ENCODE measurements at places on chromosomes 13 and 19.
A peak's percentile ranks its signal among the peaks of the same experiment; 100 is the strongest.

DNA sequence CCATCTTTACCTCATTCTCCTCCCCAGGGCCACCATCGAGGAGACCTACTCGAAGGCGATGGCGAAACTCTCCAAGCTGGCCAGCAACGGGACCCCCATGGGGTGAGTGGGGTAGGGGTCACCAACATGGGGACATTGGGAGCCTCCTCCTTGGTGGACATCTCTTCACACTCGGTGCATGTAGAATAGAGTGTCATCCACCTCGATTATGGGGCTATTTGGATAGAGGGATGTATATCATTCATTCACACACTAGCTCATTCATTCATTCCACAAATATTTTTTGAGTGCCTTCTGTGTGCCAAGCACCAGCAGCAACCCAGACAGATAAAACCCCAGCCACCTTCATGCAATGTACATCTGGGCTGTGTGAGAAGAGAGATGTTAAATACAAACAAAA is 13.1 kb downstream of the FCHO1 start:
- no peak for DNase-seq

DNA sequence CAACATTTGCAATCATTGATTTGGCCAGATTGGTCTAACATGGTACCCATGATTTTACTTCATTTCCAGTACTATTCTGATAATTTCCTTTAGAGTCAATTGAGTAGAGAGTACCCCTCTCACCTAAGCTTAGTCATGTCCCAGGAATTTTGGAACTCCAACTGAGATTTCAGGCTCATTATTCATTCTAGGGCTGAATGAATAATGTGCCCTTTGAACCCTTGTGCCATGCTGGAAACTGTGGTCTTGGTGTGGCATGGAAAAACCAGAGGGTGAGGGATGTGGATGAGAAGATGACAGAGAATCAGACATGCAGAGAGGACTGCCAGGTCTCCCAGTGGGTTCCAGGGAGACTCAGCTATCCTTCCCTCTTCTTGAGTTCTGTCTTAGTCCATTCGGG is 30.2 kb downstream of the ITM2B start:
- no peak for DNase-seq

- DNase-seq, result no peak
These were observed 18.8 kb downstream of the HPN start for GRCh38 chr19:35060160-35060855.

- DNase-seq, result no peak
These were observed 7.8 kb downstream of the ZNF350 start for GRCh38 chr19:51978882-51979281.

DNA sequence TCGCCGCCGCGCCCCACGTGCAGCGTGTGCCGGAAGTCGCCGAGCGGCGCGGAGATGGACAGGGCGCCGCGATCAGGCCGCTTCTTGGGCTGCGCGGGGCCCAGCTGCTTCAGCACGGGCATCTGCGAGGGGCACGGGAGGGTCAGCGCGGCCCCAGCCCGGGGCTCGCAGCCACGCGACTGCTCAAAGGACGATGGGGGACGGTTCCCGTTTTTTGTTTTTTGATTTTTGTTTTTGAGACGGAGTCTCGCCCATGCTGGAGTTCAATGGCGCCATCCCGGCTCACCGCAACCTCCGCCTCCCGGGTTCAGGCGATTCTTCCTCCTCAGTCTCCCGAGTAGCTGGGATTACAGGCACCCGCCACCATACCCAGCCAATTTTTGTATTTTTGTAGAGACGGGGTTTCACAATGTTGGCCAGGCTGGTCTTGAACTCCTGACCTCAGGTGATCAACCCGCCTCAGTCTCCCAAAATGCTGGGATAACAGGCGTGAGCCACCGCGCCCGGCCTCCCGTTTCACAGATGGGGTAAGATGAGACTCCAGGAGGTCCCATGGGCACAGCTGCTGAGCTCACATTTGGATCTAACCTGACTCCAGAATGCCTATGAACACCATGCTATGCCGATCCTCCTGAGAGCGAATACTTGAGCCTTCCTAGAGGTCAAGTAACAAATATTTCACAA is 2.0 kb upstream of the LENG9 start:
- no peak for DNase-seq

DNA sequence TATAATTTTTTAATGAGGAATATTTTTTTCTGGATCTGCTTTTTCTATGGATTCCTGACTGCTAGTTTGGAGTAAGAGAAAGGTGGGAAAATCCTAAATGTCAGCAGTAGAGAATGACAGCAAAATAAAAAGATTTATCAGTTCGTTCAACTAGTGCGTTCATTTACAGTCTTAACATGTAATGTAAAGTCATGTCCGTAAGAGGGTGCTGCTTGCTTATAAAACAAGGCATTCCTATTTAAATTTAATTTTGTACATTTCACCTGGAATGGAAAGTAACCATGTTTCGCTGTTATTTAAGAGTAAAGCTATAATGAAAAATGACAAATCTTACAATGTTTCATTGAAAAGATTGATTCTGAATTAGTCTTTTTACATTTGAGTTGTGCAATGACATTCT is 76.6 kb downstream of the ZMYM2 start:
- peak; percentile 4 for DNase-seq

GRCh38 chr19:37948362-37948761 is 41.4 kb downstream of the SIPA1L3 start:
- DNase-seq, result no peak

DNA sequence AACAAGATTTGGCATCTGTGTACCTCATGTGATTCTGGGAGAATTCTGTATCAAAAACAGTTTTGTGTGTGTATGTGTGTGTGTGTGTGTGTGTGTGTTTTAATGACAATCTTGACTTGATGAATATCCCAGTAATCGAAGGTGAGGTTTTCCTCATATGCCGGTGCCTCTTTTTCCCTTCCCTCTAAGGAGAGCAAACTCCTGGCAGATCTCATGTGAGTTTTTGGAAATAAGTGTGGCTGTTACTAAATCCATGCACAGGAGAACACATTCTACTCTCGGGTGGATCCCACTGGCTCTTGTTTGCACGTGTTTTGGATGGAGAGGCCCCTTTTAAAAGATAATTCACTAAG is 29.0 kb upstream of the CEBPG start:
- DNase-seq, result no peak

DNA sequence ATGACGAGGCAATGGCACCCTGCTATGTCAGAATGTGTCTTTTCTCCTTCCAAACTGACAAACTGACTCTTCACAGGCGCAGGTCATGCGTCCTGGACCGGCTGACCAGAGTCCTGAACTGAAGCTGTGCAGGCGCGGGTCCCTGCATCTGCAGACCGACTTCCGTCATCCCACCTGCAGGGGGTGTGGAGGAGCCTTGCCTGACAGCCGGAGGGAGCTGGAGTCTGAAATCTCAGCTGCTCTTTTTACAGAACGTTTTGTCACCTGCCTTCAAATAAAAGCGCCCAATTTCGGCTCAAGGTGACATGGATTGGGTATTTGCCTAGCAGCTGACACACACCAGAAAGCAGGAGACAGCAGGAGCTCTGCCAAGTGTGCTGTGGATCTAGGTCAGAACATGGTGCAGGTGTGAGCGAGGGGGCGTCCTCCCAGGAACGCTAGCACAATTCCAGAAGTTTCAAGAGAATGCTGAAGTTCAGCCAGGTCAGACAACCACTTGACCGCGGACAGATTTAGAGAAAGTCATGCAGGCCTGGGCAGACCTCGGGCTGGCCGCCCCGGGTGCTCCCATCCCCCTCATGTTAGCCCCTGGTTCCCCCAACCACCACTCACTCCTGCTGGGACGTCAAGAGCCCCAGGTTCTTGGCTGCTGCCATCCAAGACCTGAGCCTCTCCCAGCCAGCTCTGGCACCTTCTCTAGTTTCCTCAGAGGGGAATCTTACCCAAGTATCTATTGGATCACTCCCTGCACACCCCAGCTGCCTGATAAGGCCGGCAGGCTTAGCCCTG is 32.8 kb downstream of the ELL start:
- DNase-seq, result no peak

Measured in fibroblast of lung (primary cell).